Vagina (tissue), 2 donors: ENCODE measurements at places on chromosomes 4 and X.

GRCh38 chrX:19846995-19847790 lies 40.2 kb downstream of the SH3KBP1 start:
- no peak for DNase-seq

- no peak for DNase-seq
Observed at GRCh38 chr4:170741856-170742255, 652.1 kb upstream of the AADAT start.

DNA sequence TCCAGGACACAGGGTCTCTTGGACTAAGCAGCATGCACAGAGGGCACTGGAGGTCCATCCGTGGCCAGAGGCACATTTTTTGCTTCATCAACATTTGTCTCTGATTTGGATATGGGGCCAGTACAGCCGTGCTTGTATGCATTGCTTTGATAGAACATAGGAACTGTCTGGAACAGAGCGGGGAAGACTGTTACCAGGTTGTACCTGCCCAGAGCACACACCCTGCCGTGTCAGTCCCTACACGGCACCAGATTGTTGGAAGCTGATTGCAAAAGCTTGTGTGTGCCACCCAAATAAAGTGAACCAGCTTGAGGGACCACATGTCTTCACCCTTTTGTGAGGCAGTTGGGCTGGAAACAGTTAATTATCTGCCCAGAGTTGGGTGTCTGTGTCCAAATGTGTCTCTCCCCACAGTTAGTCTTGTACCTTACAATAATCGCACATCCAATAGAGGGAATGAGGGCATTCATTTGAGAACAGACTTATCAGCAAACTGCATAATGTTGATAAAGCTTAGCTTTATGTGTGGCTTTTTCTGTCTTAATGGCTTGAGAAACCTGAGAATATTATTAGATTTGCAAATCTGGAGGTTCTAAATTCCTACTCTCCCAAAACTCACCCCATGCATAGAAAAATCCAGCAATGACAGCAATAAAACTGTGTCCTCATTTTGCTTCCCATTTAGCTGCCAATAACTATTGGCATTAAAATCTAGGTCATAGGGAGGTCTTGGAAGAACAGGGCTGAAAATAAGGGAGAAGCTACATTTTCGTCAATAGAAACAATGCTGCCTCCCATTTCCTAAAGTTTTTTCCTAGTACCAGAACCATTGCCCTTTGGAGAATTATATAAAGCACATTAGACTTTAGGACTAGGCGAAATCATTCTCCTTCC lies 21.2 kb downstream of the KLF3 start:
- DNase-seq: no peak

GRCh38 chrX:131083510-131084142 lies 25.5 kb downstream of the ARHGAP36 start:
- DNase-seq: no peak

DNA sequence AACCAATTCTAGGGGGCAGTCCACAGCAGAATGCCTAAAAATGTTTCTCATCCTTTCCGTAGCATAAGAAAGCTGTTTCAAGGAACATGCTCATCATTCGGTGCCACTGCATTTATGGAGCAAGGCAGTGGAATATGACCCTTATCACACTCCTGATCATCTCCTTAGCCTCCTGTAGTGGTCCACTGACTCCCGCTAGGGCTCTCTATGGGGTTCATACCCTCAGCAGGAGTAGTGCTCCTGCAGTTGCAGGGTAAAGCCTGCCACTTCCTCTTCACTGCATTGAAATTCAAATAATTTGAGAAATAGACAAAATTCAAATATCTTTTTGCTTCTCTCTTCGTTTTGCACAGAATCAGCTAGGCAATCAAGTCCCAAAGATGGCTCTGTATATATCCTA lies 107.0 kb downstream of the NDST3 start:
- no peak for DNase-seq

- no peak for DNase-seq
Observed at GRCh38 chr4:180285796-180286195, 1957.4 kb upstream of the TENM3 start.

DNA sequence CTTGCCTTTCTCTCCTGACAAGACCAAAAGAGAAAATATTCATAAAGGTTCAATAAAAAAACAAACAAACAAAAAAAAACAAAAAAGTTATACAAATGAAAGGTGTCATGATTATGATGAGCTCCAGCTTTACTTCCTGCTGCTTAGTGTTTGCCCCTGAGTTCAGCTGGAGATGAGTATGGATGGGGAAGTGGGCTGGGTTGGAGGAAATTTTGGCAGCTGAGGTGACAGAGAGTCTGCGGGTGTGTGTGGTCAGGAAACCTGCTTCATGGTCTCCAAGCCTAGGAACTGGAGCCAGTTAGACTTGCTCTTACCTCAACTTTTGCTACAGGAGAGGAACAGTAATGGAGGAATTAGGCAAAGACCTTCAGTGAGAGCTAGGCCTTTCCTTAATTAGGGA lies 4.3 kb upstream of the CYSLTR1 start:
- DNase-seq: no peak

DNA sequence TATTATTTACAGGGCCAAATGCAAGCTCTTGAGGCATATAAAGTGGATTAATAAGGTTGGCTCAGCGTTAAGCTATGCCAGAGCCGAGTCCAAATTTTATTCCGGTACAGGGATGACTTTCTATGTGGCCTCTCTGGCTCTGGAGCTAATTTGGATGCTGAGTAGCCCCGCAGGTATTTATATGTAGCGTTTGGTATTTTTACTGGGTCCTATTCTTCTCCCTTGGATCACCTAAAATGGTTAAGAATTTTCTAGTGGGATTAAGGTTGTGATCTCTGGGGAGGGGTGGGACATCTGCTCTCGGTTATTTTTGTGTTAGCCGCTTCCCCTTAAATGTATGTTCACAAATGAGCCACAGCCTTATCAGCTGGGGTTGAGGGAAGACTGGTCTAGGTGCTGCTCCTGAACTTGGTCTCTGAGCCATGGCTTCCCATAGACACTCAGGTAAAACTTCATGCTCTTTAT lies 49.4 kb downstream of the FHL1 start:
- DNase-seq: no peak

GRCh38 chr4:36187723-36188333 lies 56.5 kb downstream of the ARAP2 start:
- DNase-seq: no peak

DNA sequence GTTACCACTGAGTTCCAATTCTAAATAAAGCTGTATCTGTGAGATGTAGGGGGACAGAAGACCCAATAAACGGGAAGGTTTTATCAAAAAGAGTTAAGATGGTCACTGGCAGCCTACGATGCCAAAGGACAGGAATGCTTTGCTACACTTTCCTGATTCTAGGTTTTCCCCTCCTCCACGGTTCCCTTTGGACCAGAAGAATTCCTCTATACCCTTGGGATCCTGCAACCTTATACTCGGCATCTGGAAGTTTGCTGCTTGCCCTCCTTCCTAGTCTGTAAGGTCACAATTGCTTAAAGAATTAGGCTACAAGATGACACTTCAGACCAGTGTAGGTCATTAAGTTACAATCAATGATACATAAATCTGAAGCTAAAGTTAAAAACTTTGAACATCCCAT lies 64.3 kb downstream of the SCML2 start:
- no peak for DNase-seq

DNA sequence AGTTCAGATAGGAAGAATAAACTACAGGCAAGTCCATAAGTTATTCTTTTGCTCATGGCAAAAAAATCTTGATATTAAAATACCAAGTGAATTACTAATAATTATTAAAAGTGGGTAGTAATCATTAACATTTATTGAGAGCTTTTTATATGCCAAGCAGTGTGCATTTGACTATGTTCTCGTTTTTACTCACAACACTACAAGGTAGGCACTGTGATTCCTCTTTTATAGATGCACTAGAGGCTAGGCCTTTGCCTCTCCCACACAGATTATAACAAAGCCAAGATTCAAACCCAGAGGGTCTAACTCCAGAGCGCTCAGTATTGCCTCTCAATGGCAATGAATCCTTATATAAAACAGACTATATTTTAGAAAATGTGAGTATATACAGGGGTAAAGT lies 254.2 kb downstream of the NAF1 start:
- no peak for DNase-seq

- DNase-seq: no peak
Observed at GRCh38 chr4:20278195-20278594, 26.5 kb downstream of the SLIT2 start.

DNA sequence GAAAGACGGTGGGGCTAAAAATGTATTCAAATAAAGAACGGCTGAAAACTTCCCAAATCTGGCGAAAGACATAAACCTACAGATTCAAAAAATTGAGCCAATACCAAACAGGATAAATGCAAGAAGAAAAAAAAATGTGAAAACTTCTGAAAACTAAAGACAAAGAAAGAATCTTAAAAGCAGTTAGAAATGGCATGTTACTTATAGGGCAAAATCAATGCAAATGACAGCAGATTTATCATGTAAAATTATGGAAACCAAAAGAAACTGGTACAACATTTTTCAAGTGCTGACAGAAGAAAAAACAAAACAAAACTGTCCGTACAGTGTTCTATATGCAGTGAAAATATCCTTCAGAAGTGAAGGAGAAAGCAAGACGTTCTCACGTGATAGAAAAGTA lies 239.0 kb downstream of the PDGFC start:
- no peak for DNase-seq

DNA sequence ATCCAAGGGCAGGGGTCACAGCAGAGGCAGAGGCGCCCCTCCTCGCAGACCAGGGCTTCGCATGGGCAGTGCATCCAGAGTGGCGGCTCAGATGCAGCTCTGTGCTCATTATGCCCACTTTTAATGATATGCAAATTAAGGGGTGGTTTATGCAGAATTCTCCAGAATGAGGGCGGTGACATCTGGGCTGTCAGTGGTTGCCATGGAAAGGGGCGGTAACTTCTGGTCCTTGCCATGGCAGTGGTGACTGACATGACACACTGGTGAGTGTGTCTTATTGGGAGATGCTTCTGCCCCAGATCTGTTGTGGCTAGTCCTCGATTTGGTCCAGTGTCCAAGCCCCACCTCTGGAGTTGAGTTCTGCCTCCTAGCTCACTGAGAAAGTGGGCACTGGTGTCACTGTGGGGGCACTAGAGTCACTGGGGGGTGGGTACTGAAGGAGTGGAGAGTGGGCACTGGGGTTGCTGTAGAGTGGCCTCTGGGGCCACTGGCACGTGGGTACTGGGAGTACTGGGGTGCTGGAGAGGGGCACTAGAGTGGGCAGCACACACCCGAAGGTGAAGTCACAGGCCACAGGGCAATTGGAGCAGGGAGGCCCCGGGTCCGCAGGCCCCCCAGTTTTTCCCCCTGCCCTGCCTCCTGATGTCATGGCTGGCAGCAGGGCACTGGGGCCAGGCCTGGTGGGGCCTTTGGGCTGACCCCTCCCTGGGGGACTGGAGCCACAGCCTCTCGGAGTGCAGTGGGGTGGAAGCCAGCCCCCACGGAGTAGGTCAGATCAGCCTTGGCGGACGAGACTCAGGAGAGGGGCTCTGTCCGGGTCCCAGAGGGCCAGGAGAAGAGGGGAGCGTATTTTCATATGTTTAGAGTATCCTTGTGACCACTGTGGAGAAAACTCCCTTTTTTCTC lies 98.6 kb upstream of the NKX1-1 start:
- no peak for DNase-seq

DNA sequence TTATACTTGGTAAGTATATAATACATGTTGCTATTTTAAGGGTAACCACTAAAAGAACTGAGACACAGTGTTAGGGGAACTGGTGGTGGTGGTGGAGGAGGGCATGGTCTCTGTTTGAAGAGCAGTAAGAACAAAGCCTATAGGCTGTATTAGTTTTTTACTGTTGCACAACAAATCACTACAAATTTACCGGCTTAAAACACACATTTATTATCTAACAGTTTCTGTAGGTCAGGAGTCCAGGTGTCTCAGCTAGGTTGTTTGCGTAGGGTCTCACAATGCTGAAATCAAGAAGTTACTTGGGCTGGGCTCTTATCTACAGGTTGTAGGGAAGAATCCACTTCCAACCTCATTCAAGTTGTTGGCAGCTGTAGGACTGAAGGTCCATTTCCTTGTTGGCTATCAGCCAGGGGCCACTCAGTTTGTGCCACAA lies 52.6 kb downstream of the CASK start:
- no peak for DNase-seq

- no peak for DNase-seq
Observed at GRCh38 chr4:101183221-101183620, 164.1 kb downstream of the PPP3CA start.

DNA sequence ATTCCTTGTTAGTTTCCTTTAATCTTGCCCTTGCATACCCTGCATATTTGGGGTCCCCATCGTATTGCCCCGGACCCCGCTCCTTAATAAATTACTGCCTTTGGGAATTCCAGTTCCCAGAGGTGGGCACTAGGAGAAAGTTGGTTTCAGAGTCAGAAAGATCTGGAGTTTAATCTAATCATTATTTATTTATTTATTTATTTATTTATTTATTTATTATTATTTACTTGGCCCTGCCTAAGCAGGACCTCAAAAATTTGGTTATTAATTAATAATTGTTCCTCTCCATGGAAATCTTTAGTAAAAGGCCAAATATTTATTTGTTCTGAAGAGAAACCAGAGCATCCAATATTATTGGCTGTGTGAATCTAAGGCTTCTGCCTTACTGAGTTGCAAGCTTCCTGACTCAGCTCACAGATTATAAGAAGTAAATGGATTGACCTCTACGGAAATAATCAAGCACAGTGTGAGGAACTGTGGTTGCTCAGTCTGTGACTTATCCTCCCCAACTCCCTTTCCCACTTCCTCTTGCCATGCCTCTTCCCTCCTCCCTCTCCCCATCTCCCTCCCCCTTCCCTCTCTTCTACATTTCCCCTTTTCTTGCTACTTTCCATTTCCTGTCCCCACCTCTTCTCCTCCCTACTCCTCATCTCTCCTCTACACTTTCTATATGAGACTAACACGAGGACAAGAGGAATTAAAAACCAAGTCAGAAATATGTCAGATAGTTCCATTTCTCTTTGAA lies 61.5 kb upstream of the AP1S2 start:
- DNase-seq: no peak

- no peak for DNase-seq
Observed at GRCh38 chrX:126170720-126171119, 4.6 kb upstream of the DCAF12L2 start.

- DNase-seq: no peak
Observed at GRCh38 chrX:26586570-26586969, 370.6 kb downstream of the MAGEB5 start.

GRCh38 chrX:149185087-149185486 lies 320.0 kb downstream of the IDS start:
- DNase-seq: no peak

- DNase-seq: no peak
Observed at GRCh38 chr4:181970366-181970765, 272.8 kb upstream of the TENM3 start.

GRCh38 chr4:76200771-76201231 lies 12.8 kb downstream of the SCARB2 start:
- no peak for DNase-seq

GRCh38 chr4:139530833-139531427 lies 25.1 kb downstream of the SETD7 start:
- DNase-seq: no peak
